ENCODE measurements at places on chromosomes 1 and 21.

GRCh38 chr1:226004396-226004795 is 5.3 kb upstream of the SDE2 start:
- no peak for DNase-seq

GRCh38 chr1:247421074-247421473 is 5.1 kb downstream of the NLRP3 start:
- DNase-seq, result no peak

- DNase-seq, result no peak
Measured at GRCh38 chr21:34072145-34073031, 990 bp upstream of the MRPS6 start.

DNA sequence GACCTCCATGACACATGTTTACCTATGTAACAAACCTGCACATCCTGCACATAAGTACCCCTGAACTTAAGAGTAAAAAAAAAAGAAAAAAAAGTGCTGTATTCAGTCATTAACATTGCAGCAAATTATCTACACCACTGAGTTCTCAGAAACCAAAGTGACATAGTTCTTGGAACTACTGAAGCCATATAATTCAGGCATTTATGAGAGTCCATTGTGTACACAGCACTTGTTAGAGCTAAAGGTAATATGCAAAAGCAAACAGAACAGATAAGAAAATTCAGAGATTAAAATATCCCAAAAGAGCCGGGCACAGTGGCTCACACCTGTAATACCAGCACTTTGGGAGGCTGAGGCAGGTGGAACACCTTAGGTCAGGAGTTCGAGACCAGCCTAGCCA is 38.0 kb downstream of the F5 start:
- no peak for DNase-seq

DNA sequence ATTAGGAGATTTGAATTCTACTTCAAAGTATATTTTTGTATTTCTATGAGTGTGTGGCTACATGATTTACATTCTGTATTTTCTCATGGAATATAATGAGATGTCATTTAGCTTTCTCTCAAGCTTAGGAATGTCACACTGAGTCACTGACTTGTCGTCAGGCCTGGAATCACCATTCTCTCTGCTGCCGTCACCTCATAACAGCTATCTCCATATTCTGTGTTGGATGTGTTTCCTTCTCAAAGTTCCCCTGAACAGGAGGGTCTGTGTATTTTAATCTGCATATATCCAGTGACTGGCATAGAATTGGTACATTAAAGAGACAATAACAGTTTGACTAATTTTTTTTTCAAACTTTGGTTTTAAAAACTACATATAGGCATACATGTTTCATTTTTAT is 35.9 kb downstream of the LYPLAL1 start:
- no peak for DNase-seq

- DNase-seq, result no peak
Measured at GRCh38 chr1:93599479-93599878, 82.2 kb downstream of the BCAR3 start.

GRCh38 chr1:68173936-68174737 is 58.2 kb downstream of the WLS start:
- peak; percentile 75 for DNase-seq

- no peak for DNase-seq
Measured at GRCh38 chr1:193762236-193762635, 575.8 kb upstream of the B3GALT2 start.

GRCh38 chr1:59768792-59769735 is 45.7 kb upstream of the HOOK1 start:
- DNase-seq, result no peak

DNA sequence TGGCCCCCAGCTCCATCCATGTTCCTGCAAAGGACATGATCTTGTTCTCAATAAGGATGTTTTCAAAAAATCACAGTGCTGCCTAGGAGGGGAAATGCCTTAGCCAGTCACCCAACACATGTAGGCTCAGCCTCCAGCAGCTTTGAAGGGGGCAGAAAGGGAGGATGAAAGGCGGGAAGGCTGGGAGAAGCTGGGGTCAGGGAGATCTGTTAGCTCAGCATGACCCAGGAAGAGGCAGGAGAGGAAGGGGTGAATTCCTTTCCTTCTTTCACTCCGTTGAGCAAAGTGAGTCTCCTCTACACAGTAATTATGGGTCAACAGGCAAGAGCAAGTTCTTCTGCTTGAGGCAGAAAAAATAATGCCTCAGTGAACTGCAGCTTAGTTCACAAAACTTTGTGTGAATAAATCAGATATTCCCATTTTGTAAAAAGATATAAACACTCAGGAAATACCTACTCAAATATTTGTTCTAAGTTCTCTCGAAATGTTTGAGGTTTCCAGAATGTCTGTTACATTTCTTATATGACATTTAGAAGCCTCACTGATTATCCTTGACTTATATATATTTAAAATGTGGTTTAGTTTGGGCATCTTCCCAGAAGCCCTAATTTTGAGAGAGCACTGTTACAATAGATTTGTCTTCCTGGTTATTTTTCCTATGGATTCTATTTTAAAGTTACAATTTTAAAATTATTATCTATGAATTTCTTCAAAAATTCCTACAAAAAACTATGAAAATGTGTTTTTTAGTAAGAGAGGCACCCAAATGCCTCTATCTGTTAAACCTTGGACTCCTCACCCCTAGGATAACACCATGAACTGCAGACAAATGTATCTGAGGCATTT is 116.8 kb downstream of the KCNJ6 start:
- DNase-seq, result no peak

- no peak for DNase-seq
Measured at GRCh38 chr1:52551507-52552235, 1.2 kb downstream of the TUT4 start.

DNA sequence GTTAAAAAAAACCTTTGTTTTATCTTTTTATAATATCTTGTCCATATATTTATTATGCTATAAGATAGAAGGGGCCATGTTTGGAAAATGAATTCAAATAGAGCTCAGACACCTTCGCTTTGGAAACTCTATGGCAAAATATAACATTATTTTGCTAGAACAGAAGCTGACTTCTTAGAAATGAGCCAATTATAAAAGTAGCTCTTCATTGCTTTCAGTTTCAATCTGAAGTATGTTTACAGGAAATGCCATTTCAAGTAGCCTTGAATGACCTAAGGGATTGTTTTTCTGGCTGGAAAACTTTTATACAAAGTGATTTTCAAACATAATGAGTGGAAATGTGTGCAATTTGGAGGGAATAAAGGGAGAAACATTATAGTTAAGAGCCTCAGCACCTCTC is 37.8 kb upstream of the GBP5 start:
- DNase-seq, result no peak

DNA sequence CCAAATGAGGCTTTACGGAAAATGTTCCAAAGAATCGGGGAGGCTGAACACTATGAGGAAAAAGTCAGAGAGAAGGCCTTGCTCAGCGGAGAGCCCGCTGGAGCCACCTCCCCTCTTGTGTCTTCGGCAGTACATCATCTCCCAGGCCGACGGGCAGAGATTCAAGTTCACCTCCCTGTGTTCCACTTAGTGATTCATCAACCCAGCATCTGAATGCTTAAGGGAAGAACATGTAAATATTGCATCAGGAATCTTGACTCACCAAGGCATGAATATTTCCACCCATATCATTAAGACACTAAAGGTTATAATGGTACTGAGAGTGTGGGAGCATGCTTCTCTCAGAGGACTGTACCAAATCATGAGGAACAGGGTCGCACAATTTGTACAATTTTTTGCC is 172.5 kb downstream of the ST6GALNAC5 start:
- DNase-seq, result peak; percentile 64

- no peak for DNase-seq
Measured at GRCh38 chr1:167450843-167451242, 67.5 kb downstream of the CD247 start.

- DNase-seq, result no peak
Measured at GRCh38 chr1:7566417-7567375, 204.4 kb upstream of the VAMP3 start.

GRCh38 chr1:43529206-43529731 is 1.4 kb upstream of the PTPRF start:
- DNase-seq, result peak; percentile 87

GRCh38 chr1:166182281-166182680 is 15.5 kb upstream of the FAM78B start:
- no peak for DNase-seq

DNA sequence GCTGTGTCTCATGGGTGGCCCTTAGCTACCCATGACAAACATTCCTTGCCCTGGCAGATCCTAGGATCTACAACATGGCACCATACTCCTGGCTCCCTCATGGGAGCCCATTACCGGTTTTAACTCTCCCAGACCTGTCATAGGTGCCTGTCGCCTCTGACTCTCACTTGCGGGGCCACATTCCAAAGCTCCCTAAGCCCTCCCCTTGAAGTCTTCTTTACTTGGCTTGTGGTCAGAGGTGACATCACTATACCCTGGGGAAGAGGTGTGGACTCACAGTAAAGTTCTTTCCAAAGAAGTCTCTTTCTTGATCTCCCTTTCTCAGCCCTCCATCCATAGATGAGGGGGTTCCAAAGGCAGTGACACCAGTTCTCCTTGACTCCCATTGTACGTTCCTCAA is 5.4 kb upstream of the SLAMF9 start:
- DNase-seq, result no peak

GRCh38 chr1:52436817-52437216 is 32.4 kb downstream of the PRPF38A start:
- no peak for DNase-seq

- DNase-seq, result no peak
Measured at GRCh38 chr1:15963968-15964648, 11.8 kb downstream of the ZBTB17 start.

DNA sequence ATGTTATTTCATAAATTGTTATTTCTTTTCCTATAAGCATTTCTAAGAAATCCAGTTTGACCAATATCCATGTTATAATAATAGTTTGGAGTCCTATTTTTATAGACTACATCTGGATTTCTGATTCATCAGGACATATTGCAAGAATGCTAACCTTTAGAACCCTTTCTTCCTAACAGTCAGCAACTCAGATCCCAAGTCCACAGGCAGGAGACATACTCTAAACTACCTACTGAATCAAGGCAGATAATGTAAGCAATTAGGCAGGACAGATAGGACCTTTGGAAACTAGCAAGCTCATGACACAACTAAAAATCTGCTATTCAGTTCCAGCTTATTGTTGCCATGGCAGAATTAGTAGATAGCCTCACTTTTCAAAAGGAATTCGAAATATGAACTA is 104.1 kb downstream of the DENND1B start:
- DNase-seq, result peak; percentile 2

GRCh38 chr21:43467785-43468184 is 40.9 kb upstream of the SIK1 start:
- no peak for DNase-seq

DNA sequence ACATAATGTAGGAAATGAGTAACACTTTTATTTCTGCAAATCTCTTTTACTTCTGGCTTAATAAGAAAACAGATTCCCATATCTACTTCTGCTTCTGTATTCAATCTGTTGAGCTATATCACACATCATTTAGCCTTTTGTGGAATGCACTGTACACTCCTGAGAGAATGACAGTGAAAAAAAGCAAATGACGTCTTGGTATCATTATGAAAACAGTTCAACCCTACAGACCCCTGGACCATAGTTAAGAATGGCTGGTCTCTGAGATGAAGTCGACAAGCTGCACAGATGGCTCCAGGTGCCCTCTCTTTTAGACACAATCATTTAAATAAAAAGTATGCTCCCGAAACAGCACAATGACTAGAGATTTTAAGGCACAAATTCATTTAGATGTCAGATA is 247.0 kb downstream of the RERE start:
- DNase-seq, result no peak

DNA sequence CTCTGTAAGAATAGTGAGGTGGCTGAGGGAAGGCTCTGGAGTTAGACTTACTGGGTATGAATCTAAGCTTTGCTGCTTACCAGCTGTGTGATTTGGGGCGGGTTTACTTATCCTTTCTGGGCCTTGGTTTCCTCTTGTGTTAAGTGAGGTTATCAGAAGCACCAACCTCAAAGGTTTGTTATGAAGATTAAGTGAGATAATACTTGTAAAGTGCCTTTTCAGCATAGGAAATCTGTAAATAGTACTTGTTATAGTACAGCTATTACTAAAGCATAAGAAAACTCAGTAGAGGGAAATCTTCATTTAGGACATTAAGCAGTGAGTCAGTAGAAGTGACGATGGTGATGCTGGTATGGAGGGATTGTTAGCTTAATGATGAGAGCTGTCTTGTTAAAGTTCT is 12.1 kb downstream of the HHAT start:
- DNase-seq, result no peak

DNA sequence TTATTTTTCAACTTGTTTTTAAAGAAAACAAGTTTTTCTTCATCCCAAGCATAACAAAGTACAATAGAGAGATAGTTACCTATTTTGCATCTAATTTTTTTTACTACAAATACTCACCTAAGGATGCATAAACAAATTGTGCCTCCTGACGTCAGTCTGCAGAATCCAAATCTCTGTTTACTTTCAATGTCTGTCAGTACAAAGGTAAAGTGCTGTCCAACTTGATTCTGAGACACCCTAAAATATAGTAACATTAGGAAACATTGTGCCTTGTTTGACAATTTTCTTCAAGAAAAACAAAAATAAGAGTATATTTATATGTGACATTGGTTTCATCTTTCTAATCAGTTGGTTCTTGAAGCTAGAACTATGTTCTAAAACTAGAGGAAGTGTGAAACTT is 103.4 kb downstream of the DENND1B start:
- no peak for DNase-seq

DNA sequence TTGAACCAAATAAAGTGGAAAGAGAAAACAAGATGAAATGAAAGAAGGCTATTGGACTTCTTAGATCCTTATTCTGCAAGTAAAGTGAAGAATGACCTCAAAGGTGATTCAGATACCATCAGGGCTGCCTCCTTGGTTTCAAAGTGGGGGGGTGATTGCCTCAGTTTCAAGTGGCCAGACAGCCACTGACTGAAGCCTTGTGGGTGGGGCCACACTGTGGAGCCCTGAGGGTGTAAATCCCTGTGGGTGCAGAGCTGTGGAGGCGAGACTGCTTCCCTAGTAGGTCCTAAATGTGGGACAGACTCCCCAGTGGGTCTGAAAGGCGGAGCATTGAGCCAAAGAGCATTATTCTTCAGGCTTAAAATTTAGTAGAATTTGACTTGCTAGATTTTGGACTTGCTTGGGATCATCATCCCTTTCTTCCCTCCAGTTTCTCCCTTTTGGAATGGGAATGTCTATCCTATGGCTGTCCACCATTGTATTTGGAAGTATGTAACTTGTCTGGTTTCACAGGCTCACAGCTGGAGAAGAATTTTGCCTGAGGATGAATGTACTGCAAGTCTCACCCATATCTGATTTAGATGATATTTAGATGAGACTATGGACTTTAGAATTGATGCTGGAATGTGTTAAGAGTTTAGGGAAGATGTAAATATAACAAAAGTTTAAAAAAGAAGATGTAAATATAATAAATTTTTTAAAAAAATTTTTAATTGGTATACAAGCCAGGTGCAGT is 71.6 kb upstream of the SOX13 start:
- DNase-seq, result no peak
